ENCODE measurements at places on chromosomes 7 and 10.

- DNase-seq, result no peak
Observed at GRCh38 chr7:27095050-27095896, 527 bp downstream of the HOXA1 start.

DNA sequence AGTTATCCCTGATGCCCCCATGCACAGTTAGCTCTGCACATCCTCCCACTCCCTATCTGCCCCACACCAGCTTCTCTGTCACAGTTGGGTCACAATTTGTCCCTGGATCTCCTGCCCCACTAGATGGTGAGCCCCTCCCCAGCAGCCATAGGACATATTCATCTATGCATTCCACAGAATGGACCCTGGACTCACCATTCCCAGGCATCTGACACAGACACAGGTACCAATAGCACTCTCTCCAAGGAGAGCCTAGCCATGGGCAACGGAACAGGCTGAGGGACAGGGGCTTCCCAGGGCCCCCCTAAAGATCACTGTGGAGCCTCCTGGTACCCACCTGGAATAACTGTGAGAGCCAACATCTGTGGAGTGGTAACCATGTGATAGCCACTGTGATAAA lies 34.7 kb upstream of the EEPD1 start:
- no peak for DNase-seq

DNA sequence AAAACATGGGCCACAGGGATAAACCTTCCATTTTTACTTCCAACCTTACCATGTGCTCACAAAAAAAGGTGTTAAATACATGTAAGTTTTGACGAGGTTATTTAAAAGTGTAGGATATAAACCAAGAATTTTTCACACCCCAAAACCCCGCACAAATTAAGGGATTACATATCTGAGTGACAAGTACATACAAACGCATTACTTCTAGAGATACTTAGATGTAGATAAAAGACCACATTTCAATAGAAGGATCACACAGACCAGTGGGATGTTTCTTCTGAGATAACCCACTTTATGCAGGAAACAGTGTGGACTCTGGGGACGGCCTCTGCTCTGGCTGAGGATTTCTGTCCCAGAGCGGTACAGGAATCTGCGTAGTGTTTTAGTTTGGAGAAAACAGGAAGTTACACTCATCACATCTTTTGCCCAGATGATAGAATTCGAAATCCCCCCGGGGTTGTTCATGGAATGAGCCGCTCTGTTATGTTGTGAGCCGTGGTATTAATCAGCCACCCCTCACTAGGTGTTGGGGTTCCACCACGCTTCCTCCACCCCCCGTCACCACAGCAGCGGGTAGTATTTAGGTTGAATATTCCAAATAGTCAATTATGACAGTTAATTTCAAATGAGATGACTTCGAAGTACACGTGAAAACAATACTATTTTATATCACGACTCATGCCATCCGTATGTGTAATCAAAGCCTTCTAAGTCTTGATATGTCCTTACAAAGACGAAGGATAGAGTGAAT lies 1.3 kb upstream of the CUL1 start:
- no peak for DNase-seq

DNA sequence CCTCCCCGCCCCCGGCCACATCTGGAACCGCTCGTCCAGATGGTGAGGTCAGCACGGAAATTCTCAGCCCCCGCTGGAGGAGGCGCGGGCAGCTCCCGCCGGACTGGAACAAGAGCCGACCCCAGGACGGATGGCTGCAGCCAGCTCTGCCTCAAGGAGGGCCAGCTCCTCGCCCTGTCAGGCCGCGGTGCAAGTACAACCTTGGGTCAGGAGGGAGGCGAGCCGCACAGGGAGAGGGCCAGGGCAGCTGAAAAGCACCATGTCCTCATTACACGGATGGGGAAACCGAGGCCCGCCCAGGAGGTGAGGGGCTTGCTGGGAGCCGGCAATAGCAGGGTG lies 3.8 kb upstream of the GRIFIN start:
- DNase-seq, result no peak

- DNase-seq, result no peak
Observed at GRCh38 chr10:59668096-59668495, 41.6 kb downstream of the SLC16A9 start.

GRCh38 chr10:49398000-49398861 lies 2.3 kb upstream of the DRGX start:
- DNase-seq, result no peak

DNA sequence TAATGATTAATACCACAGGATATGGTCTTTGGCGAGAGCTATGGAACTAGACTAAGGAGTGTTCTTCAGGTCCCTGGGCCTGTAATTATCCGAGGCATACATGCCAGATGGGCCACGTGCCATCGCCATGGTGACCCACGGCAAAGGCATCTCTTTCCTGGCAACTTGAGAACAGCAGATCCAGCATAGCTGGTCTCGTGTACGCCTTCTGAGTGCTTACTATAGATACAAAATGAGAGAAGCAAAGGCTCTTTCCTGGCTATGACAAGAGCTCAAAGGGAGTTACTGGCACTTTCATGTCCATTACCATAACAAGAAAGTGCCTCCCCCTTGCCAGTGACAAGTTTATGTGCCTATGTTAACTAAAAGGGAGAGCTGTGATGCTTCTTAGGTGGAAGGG lies 26.0 kb upstream of the GLI3 start:
- no peak for DNase-seq

DNA sequence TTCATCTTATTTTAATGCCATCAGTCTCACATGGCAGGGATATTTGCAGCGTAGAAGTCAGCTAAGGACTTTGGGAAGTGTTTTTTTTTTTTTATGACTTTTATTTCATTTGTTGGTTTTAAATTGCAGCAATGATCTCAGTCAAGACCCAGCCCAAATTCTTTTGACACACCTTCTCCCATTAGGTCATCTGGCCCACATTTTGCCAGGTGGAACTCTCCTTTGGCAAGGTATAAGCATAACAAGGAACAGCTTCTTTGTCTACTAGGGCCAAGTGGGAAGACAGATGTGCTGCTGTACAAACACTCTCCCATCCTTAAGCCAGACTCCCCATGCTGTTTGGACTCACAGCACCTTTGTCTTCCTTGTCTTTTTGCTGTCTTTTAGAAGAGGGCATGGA lies 41.8 kb downstream of the PLEKHA8 start:
- no peak for DNase-seq

- DNase-seq, result no peak
Observed at GRCh38 chr7:77729574-77730348, 33.5 kb downstream of the RSBN1L start.

- no peak for DNase-seq
Observed at GRCh38 chr10:48884179-48885045, 55.2 kb downstream of the LRRC18 start.

GRCh38 chr7:22604246-22604645 lies 104.3 kb upstream of the STEAP1B start:
- DNase-seq, result no peak

GRCh38 chr7:131109759-131110296 lies 217.8 kb upstream of the MKLN1 start:
- DNase-seq, result peak; percentile 45

DNA sequence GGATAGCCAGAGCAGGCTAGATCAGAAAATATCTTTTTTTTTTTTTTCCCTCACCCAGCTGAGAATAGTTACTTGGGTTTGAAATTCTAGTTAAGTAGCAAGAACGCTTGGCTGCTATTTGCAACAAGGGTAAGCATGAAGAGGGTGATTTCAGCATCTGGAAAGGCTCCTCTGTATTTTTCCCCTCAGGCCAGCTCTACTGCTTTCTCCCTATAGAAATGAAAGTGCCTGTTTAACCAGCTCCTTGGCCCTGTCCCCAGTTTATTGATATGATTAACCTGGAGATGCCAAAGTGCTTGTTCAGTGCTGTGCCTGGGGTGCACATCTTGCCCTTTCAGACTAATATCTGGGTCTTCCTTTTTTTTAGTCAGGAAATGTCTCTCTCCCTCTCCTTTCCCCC lies 37.1 kb downstream of the AP3M1 start:
- no peak for DNase-seq

DNA sequence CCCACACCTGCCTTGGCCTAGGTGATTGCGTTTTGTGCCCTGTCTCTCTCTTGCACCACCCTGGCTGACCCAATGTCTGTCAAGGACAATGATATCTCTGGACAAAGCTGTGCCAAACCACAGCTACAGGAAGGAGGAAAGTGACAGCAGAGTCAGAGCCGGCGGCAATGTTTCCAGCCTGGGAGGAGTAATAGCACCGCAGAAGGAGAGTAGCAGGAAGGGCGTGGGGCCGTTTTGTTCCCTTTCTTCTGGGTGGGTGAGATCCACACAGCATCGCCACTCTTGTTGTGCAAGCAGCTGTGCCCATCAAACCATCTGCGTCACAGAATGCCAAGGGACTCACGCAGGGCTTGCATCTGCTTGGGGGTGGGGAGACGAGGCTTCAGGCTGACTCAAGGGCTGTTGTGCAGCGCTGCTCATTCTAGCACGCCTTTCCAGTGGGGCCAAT lies 341.6 kb upstream of the AUTS2 start:
- no peak for DNase-seq

DNA sequence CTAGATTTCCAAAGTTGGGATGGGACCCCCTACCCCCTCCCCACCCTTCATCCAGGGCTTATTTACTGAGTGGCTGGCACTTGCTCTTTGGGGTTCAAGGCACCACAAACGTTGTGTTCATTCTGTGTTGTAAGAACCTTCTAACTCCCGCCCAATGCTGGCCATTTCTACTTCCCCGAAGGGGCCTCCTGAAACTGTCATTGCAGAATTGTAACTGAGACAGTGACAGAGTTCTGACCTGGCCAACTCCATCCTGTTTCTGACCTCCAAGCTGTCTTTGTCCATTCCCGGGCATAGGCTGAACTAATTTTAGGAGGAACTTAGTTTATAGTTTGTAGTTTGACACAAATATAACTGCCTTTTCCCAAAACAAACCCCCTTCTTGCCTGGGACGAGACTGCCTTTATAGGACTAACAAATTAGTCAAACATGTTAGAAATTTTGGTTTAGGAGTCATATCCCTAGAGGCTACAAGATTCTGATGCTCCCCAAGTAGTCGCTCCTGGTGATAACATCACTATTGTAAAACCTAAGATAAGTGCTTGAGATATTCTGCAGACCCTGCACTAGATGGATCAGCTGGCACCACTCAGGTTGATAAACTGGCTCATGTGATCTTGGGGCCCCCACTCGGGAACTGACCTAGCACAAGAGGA lies 34.8 kb upstream of the ZMIZ2 start:
- no peak for DNase-seq

DNA sequence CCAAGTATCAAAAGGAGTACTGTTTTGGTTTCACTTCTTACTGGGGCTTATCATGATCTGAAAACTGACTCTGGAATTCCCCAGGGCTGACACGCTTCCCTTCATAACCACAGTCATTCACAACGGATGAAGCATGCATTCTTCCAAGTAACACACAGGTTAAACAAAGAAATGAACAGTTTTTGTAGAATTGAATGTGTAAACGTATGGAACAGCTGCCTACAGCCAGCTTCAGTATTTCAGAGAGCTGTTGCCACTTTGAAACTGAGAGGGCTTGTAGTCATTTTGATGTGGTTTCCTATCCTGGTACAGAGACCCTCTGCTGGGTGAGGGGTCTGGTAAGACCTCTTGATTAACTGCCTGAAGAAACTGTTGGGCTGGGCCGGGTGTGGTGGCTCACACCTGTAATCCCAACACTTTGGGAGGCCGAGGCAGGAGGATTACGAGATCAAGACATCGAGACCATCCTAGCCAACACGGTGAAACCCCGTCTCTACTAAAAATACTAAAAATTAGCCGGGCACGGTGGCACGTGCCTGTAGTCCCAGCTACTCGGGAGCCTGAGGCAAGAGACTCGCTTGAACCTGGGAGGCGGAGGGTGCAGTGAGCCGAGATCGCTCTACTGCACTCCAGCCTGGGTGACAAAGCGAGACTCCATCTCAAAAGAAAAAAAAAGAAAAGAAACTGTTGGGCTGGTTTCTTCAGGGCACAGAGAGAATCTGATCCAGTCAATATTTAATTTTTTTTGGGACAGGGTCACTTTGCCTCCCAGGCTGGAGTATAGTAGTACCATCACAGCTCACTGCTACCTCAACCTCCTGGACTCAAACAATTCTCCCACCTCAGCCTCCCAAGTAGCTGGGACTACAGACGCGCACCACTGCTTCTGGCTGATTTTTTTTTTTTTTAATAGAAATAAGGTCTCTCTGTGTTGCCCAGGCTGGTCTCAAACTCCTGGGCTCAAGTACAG lies 4.7 kb downstream of the NFE2L3 start:
- DNase-seq, result no peak

DNA sequence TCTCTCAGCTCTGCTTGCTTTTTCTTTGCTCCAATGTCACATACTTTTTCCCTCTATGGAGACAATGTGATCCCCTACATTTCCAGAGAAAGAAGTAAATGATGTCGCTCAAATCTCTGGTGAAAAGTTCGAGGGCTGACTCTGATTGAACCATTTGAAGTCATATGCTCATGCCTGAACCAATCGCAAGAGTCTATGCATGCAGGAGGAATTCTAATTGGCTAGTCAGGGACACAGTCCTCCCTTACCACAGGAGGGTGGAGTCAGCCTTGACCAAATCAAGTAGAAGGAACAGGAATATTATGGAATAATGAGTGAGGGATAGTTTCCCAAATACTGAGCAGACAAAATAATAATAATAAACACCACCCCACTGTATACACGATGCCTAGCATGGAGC lies 96.8 kb downstream of the PRLHR start:
- DNase-seq, result no peak

- DNase-seq, result no peak
Observed at GRCh38 chr7:138857728-138858127, 59.7 kb upstream of the ATP6V0A4 start.

DNA sequence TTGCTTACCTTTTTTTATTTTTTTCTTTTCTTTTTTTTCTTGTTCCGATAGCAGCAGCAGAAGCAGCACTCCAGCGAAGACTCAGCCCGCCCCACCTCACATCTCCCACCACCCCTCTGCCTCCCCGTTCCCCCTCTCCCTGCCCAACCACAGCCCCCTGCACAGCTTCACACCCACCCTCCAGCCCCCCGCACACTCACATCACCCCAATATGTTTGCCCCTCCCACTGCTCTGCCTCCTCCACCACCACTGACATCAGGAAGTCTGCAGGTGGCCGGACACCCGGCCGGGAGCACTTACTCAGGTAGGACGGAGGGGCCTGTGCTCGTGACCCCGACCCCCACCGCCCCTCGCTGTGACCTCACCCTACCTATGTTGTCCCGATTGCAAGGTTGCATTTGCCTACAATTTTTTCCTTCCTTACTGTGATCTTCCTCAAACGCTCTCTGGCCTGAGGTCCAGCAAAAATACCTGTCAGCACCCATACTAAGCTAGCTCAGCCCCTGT lies 367.2 kb upstream of the GALNT17 start:
- no peak for DNase-seq

DNA sequence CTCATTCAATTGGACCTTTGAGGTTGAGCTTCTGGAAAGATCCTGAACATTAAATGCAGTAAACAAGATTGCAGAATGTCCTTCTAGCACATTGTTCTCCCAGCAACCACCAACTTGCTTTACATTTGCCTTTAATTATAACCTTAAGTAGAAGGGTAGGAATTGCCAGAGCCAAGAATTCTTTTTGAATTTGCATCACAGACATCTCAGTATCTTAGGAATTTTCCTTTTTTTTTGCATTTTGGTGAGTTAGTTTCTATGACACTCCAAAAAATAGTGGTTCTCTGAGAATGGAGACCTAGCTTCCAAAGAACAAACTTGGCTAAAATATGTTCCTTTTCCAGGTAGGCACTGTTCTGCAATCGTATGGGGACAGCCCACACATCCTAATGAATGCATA lies 456.0 kb downstream of the GATA3 start:
- no peak for DNase-seq

All from stimulated activated CD4-positive, alpha-beta T cell treated with anti-CD3 and anti-CD28 coated beads, Interleukin-1b, Interleukin-23, amount 100 ng/mL, for 1 hour (primary cell).